Activated CD8-positive, alpha-beta memory T cell treated with anti-CD3 and anti-CD28 coated beads for 48 hours (primary cell): ENCODE measurements at places on chromosomes 2 and 18.

- DNase-seq = no peak
Measured at GRCh38 chr2:62178741-62179271, 17.1 kb upstream of the B3GNT2 start.

DNA sequence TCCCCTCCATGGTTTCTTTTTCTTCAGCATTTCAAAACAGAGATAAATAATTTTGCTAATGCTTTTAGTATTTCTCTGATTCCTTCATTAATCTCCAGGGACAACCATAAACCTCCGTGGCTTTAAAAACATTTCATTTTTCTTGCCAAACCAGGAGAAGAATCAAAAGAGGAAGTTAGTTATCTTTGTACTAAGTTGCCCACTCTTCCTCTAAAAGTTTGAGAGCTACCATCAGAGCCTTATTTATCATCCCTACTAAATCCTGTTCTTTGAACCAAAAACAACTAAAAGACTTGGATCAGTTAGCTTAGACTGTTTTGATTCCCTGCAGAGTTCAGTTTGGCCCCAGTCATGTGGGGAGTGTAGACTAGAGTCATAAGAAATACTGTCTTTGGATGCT, 208.4 kb downstream of the SETBP1 start:
- DNase-seq = no peak

GRCh38 chr2:66688951-66689350, 254.0 kb downstream of the MEIS1 start:
- DNase-seq = no peak

DNA sequence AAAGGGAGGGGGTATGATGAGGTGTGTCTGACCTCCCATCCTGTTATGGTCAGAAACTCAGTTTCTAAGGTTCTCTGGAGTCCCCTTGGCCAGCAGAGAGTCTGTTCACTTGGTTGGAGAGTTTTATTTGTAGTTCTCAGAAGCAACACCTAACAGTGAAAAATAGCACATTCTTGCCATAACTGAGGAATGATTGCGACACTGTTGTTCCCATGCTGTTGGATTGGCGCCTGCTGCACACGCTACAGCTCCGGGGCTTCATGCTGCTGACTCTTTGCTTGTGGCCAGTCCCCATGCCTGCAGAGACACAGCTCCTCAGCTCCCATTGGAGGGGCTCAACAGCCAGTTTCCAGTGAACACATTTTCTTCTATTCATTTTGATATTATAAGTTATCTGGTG, 42.1 kb downstream of the TPGS2 start:
- DNase-seq = no peak

DNA sequence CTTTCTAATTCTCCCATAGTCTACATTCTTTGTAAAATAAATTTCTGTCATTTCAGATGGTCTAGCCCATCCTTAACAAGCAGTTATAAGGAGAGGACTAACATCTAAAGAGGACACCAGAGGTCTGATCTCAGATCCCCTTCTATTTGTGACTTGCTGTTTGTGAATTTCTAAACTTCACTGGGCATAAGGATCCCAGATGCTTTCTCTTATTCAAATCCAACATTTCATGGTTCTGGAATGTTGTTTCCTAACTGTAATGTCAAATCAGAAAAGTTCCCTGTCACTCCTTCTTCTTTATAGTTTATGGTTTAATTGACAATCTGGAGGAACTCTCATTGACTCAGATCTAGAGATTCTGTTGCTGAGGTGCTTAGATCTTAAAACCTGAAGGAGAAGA, 430.2 kb downstream of the MEIS1 start:
- no peak for DNase-seq

GRCh38 chr2:158745067-158745865, 49.9 kb upstream of the DAPL1 start:
- no peak for DNase-seq

DNA sequence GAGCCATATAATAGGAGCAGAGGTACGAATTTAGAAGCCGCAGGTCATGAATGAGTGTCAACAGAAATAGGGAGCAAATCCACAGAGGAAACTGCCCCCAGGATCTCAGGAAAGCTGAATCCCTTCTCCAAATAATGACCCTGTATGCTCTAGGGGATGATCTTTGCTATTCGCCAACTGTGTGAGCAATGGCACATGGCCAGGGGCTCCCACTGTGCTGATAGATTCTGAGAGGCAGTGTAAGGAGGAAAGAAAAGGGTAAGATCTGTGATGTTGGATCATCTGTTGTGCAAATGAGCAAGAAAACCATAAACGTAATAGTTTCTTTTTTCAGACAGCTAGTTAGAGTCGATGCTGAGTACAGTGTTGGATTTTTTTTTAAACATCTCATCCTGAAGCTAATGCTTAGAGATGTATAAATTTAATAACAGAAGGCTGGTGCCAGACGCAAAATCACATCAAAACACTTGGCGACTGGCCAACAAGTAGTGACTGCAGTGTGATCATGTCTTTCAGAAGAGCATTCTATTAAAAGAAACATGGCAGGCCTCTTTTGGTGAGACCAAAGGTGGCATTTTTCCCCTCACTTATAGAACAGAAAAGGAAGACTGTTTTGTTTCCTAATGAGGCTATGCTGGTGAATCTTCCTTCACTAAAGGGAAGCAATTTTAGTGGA, 77.4 kb downstream of the ABCA12 start:
- no peak for DNase-seq

DNA sequence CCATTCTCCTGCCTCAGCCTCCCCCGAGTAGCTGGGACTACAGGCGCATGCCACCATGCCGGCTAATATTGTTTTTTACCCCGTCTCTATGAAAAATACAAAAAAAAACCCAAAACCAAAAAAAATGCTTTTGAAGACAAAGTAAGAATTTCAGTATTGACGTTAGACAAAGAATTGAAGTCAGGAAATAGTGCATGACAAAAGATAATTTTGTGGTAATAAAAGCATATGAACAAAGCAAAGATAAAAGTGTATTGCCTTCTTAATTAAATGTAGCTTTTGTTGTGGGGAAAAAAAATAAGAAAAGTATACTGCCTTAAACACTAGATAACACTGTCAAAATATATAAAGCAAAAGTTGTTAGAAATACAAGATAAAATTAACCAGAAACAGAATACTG, 86.8 kb downstream of the ANKRD12 start:
- no peak for DNase-seq

DNA sequence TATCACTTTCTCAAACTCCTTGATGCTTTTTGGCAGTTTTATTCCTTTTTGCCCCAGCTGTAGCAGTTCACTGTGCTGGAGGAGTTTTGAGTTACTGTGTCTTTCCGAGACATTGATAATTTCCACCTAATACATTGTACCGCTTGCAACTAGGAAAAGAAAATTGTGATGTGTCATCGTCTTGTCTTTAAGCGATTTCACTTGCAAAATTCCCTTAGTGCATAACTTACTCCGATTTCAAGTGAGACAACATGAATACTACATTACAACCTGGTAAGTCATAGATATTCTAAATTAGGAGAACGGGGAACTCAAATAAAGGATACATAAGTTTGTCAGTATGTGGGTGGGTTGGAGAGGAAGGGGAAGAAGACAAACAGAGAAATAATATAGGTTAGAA, 340.5 kb upstream of the KYNU start:
- DNase-seq = no peak

- no peak for DNase-seq
Measured at GRCh38 chr2:58428096-58429013, 187.2 kb upstream of the FANCL start.

DNA sequence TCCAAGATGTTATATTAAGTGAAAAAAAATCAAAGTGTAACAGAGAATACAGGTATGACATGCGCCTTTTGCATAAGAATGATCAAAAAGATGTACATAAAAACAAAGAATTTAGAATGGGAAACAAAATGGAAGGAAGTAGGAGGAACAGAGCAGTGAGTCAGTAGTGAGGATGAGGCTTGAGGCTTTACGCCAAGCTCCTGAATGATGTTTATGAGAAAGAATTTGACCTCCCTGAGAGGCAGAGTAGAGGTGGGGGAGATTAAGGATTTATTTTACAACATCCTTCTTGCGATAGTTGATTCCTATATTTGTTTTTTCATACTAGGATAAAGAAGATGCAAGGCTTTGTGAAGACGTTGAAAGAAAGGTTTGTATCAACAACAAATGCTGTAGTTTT, 81.4 kb downstream of the DCDC2C start:
- no peak for DNase-seq

- DNase-seq = no peak
Measured at GRCh38 chr18:31850844-31851243, 90.2 kb upstream of the SLC25A52 start.

GRCh38 chr2:23465936-23466335, 81.0 kb downstream of the KLHL29 start:
- no peak for DNase-seq

DNA sequence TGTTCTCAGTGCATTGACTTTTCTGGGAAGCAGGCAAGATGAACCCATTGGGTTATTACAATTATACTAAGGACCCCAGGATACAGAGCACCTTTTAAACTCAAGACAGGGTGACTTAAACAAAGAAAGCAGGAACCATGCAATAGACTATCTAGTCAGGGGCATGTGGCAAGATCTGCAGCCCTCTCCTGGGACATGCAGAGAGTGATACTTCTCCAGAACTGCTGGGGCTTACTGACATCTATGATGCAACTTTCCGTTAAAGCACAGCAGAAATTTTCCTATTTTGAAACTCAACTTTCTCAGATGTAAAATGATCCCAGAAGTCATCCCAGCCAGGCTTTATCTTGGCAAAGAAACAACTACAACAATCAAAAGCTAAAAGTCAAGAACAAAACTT, 162.2 kb upstream of the HNMT start:
- DNase-seq = no peak

DNA sequence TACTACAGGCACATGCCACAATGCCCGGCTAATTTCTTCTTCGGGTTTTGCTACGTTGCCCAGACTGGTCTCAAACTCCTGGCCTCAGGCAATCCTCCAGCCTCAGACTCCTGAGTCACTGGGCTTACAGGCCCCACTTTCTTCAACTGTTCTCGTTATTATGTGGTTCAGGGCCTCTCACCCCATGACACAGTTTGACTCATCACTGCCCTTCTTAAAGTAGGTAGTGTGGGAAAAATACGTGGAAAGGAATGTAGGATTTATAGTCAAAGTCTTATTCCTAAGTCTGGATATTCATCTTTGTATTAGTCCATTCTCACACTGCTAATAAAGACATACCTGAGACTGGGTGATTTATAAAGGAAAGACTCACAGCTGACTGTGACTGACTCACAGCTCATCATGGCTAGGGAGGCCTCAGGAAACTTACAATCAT, 19.4 kb downstream of the CENPA start:
- no peak for DNase-seq

GRCh38 chr2:102660070-102660469, 40.7 kb downstream of the SLC9A2 start:
- DNase-seq = no peak

GRCh38 chr18:32684096-32684495, 88.7 kb downstream of the KLHL14 start:
- no peak for DNase-seq

DNA sequence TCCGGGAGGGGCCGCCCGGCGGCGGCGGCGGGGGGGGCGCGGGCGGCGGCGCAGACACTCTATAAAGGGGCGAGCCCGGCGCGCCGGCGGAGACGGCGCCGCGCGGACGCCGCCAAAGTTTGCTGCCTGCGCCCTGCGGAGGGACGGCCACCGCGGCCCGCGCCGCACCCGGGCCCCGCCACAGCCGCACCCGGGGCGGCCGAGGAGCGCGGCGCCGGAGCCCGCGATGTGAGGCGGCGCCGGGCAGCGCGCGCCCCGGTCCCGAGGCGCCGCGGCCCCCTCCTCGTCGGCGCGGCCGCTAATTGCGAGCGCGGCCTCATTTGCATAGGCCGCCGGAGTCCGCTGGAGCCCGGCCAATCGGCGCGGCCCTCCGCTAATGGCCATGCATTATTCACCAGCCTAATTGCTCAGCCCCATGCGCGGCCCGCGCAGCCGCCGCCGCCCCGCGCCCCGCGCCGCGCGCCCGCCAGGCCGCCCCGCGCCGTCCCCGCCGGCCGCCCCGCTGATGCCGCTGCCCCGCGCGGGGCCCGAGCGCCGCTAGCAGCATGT, at the start of gene SALL3:
TSS of gene SALL3 (plus strand) at position 89 of the 549 bp plus-strand sequence. CDS start at position 546, 457 bp downstream.
- DNase-seq = no peak

DNA sequence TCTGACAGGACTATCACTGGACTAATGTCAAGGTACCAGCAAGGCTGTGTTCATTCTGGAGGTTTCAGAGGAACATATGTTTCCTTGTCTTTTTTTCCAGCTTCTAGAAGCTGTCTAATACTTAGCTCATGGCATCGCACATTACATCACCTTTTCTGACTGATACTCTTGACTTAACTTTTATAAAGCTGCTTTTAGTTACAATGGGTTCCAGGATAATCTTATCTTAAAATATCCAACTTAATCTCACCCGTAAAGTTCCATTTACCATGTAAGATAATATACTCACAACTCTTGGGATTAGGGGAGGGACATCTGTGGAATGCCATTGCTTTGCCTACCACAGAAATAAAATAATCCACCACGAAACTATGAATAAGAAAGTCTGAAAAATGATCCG, 394.2 kb downstream of the CDH19 start:
- no peak for DNase-seq

- no peak for DNase-seq
Measured at GRCh38 chr2:233264667-233265066, 13.2 kb downstream of the ATG16L1 start.

DNA sequence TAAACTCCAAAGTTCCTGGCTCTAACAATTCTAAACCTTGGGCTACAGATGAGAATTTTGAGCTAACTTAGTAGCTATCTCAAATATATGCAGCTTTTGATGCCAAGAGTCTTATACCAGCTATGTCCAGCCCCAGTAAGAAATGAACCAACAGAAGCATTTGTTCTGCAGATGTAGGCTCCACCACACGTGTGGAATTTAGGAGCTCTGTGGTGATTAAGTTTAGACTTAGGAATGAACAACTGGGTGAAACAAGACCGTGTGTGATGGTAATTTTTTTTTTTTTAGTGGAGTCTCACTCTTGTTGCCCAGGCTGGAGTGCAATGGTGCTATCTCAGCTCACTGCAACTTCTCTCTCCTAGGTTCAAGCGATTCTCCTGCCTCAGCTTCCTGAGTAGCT, 179.7 kb downstream of the ANKRD30B start:
- no peak for DNase-seq

DNA sequence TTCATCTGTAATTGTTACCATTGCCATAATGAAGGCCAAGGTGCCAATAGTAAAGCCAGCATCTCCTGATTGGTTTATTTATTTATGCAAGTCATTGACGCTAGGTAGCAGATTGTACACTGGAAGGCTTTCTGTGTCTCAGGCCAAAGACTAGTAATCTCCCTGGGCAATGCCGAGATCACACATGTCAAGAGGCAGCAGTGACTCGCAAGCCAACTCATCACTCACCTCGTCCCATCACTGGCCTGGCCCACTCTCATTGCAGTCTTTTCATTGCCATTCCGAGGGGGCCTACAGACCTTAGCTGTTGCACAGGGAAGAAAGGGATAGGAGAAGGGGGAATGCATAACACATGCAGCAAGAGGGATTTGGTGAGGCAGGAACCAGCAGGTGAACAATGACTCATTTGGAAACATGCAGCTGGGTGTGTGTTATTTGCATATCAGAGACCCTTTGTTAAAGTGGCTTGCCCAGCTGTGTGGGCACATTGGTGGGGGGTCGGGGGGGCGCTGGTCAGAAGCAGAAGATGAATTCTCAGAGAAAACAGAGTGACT, 448.7 kb upstream of the HNRNPA3 start:
- no peak for DNase-seq

- DNase-seq = no peak
Measured at GRCh38 chr18:10727477-10727876, 201.7 kb downstream of the NAPG start.

- DNase-seq = no peak
Measured at GRCh38 chr2:219440388-219441256, 6.0 kb downstream of the SPEG start.

GRCh38 chr2:224882291-224883171, 159.7 kb downstream of the DOCK10 start:
- DNase-seq = no peak
